Hematopoietic multipotent progenitor cell (in vitro differentiated cells): ENCODE measurements at places on chromosomes 12 and 14. TPM values are rescaled to one million over a fixed set of nuclear protein-coding genes. Genes with fewer than 3 reads are reported as not detected.

TMEM63C gene
- 0.27 TPM for total RNA-seq

P2RX7 gene
- total RNA-seq = 9.2 TPM

BDKRB1 gene
- not detected for total RNA-seq

TSPAN11 gene
- total RNA-seq = not detected

MANSC4 gene
- under 0.01 TPM for total RNA-seq

SERPINA9 gene
- not detected for total RNA-seq

MIS18BP1 gene
- 31.0 TPM for total RNA-seq

PGF gene
- total RNA-seq = under 0.01 TPM

SOAT2 gene
- under 0.01 TPM for total RNA-seq

MGAT4C gene
- total RNA-seq = under 0.01 TPM

LRRC43 gene
- 1.1 TPM for total RNA-seq

ATF1 gene
- 28.3 TPM for total RNA-seq

MARS1 gene
- total RNA-seq = 81.3 TPM

ACSM4 gene
- total RNA-seq = not detected

SMOC1 gene
- under 0.01 TPM for total RNA-seq

GRCh38 chr12:113862590-113863454, 103.3 kb downstream of the RBM19 start:
- peak; percentile 12 for DNase-seq

DNA sequence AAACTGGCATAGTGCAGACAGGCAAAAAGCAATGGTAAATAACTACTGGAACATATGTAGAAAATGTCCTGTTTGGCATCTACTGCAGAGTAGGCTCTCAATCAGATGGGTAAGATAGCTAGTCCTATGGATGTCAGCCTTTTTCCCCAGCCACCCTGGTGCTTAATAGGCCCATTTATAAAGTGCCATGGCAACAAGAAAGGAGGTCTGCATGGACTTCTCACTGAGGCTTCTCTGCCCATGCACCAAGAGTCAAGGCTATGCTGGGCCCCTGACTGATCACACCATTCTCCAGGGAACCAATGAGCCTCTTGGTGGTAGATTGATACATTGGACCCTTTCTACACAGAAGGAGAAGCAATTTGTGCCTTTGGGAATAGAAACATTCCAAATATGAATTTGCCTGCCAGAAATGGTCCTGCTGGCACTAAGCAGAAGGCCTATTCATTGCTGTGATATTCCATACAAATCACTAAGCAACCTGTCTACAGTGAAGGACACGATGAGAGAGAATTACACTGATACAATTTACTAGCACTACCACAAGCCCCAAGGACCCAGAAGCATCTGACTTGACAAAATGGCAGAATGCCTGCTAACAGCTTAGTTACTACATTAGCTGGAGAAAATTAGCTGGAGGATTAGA, 43.8 kb downstream of the RESF1 start:
- DNase-seq = no peak

DNA sequence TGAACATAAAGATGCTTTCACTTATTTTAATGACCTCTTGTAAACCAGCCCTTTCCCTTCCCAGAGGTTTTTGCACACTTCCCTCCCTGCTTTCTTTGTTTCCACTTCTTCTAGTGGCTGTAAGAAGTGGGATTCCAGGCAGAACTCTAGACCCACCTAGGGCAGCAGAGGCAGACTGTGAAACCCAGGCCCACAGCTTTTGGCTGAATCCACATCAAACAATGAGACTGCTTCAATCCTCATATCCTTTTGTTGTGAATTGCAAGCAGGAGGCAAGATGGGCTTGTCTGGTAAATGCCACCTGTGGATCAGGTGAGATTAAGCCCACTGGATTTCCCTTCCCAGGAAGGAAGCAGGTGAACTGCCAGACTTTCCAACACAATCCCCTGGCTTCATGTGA, 12.8 kb downstream of the CCDC177 start:
- DNase-seq = no peak

GRCh38 chr12:2413999-2414792, 361.4 kb downstream of the CACNA1C start:
- no peak for DNase-seq

DNA sequence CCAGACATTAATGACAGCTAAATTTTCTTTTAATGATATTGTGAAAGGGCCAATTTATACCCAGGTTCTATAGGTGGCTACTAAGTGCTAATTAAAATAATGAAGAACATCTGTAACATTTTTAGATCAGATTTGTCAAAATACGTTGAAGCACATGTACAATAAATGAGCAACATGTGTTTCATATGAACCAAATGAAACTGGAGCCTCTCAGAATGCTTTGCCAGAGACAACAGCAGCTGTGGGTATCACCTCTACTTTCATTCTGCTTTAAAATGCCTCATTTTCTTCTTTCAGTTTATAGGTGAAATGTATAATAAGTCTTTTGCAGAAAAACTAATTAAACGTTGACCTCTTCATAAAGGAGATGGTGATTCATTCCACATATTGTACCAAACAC, 26.1 kb upstream of the MYF6 start:
- DNase-seq = no peak

- peak; percentile 37 for DNase-seq
These were observed 58.1 kb upstream of the PCED1B start for GRCh38 chr12:47021298-47021697.

- DNase-seq = no peak
These were observed 137.9 kb upstream of the CPSF6 start for GRCh38 chr12:69101505-69101904.

- DNase-seq = no peak
These were observed 39.2 kb downstream of the SAMD4A start for GRCh38 chr14:54606178-54606577.

GRCh38 chr12:123859035-123859434, 96.9 kb downstream of the DNAH10 start:
- DNase-seq = no peak

DNA sequence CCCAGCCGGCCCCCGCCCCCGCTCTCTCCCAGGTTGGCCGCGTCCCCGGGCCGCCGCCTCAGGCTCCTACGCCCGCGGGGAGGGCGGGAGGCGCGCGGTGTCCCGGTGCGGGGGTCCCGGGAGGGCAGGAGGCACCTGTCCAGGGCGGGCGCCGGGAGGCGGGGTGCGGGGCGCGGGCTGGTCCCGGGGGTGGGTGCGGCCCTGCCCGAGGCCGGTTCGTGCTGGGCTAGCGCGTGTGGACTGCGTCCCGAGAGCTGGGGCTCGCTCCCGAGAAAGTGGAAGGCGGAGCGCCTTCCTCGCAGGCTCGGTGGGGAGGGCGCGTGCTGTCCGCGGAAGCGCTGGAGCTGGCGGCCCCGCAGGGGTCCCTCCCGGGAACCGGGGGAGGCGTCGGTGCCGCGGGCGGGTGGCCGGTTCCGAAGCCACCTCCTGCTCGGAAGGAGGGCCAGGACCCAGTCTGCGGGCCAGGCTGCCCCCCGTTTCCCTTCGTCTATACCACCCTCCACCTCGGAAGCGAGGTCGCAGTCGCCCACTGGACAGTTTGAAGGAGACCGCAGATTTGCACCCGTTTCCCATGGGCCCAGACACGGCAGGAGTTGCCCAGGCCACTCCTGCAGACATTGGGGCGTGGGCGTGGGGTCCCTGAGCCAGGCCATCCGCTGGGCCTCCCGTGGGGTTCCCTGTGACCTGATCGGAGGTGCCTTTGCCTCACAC, 636 bp downstream of the ZFYVE21 start:
- DNase-seq = no peak

GRCh38 chr12:64086946-64087345, 135.2 kb downstream of the KICS2 start:
- no peak for DNase-seq

DNA sequence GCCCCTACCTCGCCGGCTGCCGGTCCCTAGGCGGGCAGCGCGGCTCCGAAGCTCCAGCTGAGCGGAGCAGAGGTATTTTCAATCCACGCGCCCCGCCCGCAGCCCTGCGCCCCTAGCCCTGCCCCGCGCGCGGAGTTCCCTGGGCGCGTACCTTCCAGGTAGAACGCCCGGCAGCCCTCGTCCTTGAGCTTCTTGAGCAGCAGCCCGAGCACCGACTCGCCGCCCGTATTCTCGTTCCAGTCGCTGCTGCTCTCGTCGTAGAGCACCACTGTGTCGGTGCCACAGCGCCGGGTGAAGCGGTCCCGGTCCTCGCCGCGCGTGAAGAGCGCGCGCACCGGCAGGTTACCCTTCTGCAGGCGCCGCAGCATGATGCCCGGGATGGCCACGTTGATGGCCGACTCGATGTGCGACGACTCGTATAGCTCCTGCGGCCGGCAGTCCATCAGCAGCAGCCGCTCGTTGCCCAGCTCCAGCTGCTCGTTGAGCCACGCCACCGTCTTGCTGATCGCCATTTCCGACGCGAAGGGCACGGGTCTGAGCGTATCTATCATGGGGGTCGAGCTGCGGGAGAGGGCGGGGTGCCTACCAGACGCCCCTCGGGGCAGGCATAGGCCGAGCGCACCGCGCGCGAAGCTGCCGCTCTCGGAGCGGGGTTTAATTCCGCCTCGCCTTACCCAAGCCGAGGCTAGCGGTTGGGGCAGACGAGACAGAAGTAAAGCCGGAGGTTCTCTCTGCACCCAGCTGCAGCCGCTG, 636 bp downstream of the DUSP6 start:
- peak; percentile 34 for DNase-seq

DNA sequence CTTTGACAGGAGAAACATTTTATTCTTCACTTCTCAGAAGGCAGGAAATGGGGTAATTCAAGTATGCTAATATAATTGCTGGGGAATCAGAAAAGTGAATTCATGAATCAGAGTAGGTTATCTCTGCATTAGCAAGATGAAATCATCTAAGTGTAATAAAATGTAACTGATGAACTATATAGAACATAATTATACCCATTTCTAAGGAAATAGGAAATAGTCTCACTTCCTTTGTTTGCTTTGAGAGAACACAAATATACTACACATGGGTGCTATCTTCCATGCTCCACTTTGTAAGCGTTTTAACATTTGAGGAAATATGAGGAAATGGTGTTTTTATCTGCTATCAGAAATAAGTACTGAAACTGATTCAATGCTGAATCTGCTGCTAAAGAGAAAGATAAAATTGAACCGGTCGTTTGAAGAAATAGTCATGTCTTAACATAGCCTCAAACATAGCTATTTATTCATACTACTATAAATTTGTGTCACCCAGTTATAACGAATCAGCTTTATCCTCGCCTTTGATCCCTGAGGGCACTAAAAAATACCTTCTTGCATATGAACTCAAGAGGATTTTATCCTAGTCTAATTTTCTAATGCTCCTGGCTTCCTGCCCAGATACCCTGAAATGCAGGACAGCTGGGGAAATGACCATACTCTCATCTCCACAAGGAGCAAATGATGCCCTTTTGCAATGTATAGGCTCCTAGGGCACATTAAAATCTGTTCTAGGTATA, 696.0 kb downstream of the C12orf50 start:
- DNase-seq = no peak

- DNase-seq = no peak
These were observed 8.1 kb upstream of the CLMN start for GRCh38 chr14:95327558-95328374.

GRCh38 chr12:51345681-51346080, 798 bp downstream of the CELA1 start:
- no peak for DNase-seq

DNA sequence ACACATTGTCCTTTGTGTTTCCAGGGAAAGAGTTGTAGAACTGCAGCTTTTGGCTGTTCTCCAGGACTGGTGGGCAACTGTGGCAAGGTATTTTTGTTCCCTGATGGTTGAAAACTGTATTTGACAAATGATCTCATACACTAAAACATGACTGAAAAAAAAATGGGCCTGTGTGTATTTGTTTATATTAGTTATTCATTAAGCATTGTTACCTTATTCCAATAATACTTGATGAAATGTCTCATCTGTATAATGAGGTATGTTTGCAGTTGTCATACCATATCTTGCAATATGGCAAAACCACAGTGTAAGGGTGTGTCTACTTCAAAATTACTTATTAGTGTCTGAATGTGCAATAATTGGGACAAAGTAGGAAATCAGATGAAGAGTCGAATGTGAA, 479.4 kb upstream of the NOVA1 start:
- DNase-seq = no peak

GRCh38 chr12:52444647-52445595, 7.0 kb downstream of the KRT6B start:
- no peak for DNase-seq

GRCh38 chr12:57296291-57296690, 45.3 kb upstream of the STAC3 start:
- no peak for DNase-seq

- DNase-seq = no peak
These were observed 1117.5 kb downstream of the AACS start for GRCh38 chr12:126182619-126183236.

DNA sequence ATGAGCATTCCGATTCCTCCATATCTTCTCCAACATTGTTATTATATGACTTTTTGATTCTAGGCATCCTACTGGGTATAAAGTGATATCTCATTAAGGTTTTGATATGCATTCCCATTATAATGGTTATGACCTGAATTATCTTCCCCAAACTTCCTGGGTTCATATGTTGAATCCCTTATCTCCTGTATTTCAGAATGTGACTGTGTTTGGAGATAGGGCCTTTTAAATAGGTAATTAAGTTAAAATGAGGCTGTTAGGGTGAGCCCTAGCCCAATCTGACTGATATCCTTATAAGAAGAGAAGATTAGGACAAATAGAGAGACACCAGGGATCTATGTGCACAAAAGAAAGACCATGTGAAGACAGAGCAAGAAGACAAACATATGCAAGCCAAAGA, 96.9 kb upstream of the PMCH start:
- no peak for DNase-seq

DNA sequence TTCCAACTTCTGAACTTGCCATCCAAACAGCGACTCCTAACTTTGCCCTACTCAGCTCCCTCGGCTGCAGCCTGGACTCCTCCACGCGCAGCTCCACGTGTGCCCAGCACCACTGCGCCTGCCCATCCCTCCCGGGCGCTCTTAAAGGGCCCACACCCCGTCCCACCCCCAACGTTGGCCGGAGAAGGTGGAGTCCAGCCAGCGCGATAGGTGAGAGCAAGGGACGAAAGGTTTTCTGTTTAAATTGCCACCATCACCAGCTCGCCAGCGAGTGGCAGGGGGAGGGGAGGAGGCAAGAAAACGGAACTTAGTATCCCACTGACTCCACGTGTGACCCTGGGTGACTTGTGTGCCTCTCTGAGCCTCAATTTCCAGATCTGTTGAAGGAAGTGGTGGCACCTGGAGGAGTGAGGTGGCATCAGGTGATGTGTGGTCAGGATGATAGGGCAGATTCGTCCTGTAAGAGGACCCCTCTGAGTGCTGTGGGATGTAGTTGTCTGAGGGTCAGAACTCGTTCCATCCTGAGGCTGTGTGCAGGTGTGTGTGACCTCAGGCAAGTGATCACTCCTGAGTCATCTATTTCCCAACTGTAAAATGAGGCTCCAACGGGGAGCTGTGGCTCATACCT, 59.7 kb downstream of the TRPV4 start:
- DNase-seq = peak; percentile 33

DNA sequence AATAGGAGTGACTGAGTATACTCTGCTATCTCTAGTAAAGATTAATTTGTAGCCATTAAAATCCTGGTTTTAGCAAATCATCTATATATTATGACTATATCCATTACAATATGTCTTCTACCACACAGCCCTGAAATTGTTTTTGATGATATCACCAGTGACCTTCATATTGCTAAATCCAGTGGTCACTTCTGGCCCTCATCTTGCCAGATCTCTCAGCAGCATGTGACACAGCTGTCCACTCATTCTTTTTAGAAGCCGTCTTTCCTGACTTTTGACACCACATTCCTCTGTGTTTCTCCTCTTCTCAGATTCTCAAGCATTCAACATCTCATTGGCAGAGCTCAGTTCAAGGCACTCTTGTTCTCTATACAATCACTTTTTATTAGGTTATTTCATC, 54.9 kb downstream of the CPNE8 start:
- DNase-seq = no peak

GRCh38 chr12:50633955-50634354, 129.2 kb downstream of the DIP2B start:
- DNase-seq = no peak

GRCh38 chr14:54589076-54589475, 22.1 kb downstream of the SAMD4A start:
- no peak for DNase-seq
